ENCODE measurements at places on chromosomes 6 and 20.

GRCh38 chr20:19786311-19786710 lies 28.3 kb downstream of the RIN2 start:
- peak; percentile 92 for DNase-seq

DNA sequence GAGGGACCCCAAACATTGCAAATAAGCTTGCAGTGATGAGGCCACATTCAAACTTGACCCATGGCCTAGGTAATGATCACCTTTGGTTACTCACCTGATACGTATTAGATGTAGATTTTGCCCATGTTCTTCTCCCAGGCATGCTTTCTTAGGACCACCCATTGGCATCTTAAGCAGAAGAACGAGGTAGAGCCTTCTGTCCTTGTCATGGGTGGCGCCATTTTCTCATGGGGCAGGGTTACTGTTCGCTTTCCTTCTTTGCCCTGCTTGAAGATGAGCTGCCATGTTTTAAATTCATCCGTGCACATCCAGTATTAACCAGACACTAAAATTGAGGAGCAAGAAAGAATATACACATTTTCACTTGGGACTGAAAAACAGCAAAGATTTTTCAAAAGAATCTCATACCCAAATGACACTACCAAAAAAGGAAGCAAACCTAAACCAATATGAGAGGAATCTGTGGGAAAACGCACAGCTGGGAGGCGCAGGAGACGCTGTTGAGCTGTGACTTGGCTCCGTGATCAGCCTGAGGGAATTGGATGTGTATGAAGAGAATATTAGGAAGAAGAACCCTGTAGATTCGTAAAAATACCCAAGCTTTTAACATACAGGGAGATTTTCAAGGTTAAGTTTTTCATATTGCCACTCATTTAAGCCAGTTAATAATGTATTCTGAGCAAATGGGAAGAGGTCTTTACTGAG lies 36.6 kb downstream of the GMPR start:
- DNase-seq, result no peak

- no peak for DNase-seq
Observed at GRCh38 chr6:90496258-90497016, 90.4 kb downstream of the MAP3K7 start.

DNA sequence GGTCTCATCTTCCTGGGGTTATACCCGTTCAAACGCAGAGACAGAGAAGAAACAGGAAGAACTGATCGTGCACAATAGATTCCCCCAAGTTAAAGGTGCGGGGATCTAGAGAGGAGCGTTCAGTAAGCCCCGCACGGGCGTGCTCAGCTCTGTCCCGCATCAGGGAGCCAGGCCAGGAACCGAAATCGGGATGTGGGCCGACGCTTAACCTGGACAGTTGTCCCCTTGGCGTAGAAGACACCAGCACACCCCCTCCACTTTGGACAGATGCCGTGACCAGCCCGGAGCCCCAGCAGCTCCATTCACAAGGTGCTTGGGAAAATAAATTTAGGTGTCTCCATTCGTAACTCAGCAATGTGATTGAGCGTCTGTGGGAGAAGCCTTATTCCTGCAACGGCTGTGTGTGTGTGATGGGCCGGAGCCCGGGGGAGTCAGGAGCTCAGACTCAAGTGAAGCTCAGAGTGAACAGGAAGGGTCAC lies 24.0 kb upstream of the GATA5 start:
- no peak for DNase-seq

DNA sequence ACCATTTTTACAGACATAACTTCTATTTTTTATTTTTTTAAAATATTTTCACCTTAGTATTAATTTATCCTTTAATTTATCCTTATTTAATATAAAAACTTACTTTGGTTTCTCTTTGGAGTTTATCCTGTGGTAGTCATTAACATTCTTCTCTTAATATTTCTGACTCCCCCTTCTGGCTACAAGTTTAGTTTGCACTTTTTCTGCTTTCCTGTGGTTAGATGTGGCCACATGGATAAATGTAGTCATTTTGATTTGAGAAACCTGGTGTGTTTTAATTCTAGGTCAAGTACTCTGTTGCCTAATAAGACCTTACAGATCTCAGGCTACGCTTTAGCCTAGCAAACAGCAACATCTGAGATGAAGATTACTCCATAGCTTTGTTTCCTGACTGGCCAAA lies 1187.5 kb downstream of the HACE1 start:
- no peak for DNase-seq

- DNase-seq, result no peak
Observed at GRCh38 chr20:37801921-37802320, 101.0 kb upstream of the VSTM2L start.

GRCh38 chr6:1952740-1953360 lies 292.6 kb downstream of the GMDS start:
- peak; percentile 100 for DNase-seq

- no peak for DNase-seq
Observed at GRCh38 chr20:58714340-58714922, 21.8 kb downstream of the NPEPL1 start.

GRCh38 chr6:98946879-98947410 lies 801 bp downstream of the FBXL4 start:
- DNase-seq, result peak; percentile 13

DNA sequence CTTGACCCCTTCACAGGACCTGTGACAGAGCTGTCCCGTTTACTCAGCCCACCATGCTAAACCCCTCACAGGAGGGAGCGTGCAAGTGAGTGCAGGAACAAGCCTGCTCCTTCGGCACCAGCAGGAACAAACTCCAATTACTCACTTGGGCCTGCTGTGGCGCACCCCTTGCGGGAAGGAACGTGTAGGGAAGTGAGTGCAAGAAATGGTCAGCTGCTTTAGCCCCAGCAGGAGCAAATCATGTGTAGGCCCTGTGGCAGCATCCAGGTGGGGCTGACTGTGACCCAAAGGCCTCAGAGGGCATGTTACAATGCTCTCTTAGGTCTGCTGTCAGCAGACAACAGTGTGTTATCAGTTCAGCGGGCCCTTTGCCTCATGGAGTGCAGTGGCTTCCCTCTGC lies 574.4 kb downstream of the PRKN start:
- no peak for DNase-seq

- DNase-seq, result no peak
Observed at GRCh38 chr20:22093122-22093521, 387.7 kb downstream of the PAX1 start.

DNA sequence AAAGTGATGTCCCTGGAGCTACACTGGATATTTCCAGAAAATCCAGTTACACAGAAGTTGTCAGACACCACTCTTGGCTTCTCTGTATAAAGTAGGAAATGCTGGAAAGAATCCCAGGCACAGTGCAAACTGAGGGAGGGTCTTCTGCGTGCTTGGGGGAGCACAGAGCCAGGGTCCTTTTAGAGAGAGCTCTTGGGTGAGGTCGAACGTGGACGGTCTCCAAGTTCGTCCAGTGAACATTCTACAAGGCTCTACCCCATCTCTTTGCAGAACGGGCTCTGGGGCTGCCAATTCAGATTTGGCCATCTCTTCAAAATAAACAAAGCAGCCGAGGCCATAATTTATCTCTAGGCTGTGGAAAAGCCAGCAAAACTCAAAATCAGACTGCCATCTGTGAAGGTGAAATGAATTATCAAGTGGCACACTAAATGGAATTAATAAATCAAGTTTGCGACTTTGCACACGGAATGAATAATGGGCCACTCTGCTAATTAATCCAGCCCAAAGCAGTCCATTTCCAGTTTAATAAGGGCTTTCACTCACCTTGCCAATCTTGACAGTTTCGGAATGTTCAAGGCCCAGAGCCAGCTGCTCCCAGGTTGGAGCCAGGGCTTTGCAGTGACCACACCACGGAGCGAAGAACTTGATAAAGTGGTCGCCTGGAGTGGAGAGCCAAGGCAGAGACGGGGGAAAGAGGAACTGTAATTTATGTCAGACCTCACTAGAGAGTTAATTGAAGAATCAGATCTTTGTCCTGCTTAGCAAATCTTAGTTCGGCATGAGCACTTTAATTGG lies 19.3 kb downstream of the TXNDC5 start:
- no peak for DNase-seq

DNA sequence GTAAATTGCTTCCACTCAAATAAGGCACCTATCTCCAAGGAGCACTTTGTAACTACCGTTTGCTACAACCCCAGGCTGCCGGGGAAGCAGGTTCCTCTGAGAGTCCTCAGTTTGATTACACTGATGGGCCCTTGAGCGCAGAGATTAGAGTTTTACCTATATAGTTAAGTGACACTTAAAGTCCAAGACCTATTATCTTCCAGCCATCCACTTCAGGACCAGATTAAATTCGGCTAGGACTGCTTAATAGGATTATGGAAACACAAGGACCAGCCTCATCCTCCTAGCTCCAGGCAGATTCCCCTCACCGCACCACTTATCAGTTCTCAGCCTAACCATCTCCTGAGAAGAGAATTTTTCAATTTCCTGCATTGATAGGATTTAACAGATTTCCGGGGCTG lies 64.7 kb upstream of the TIAM2 start:
- DNase-seq, result no peak

- no peak for DNase-seq
Observed at GRCh38 chr6:156647991-156648390, 129.2 kb upstream of the ARID1B start.

DNA sequence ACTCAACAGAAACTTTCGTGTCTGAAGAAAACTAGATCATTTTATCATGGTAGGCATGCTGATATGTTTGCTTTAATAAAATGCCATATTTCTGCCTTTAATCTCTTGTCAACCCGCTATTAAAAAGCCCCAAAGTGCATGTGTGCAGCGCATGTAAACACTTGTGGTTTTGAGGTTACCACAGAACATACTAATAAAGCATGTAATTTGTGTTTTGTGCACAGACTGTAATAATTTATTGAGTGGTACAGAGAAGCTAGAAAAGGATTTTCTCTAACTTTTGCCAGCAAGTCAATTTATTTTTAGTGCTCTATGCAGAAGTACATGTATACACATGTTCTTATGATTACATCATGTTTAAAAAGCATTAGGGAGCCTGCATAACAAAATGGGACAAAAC lies 349.9 kb upstream of the SLC35B3 start:
- no peak for DNase-seq

GRCh38 chr6:109892451-109893435 lies 85.4 kb upstream of the GPR6 start:
- DNase-seq, result no peak

- DNase-seq, result peak; percentile 97
Observed at GRCh38 chr20:5654557-5654956, 95.6 kb upstream of the SHLD1 start.

- no peak for DNase-seq
Observed at GRCh38 chr6:3926150-3926482, 76.9 kb downstream of the FAM50B start.

GRCh38 chr6:132768051-132768517 lies 10.4 kb upstream of the VNN2 start:
- no peak for DNase-seq

GRCh38 chr20:1438361-1438760 lies 28.3 kb downstream of the NSFL1C start:
- DNase-seq, result no peak

DNA sequence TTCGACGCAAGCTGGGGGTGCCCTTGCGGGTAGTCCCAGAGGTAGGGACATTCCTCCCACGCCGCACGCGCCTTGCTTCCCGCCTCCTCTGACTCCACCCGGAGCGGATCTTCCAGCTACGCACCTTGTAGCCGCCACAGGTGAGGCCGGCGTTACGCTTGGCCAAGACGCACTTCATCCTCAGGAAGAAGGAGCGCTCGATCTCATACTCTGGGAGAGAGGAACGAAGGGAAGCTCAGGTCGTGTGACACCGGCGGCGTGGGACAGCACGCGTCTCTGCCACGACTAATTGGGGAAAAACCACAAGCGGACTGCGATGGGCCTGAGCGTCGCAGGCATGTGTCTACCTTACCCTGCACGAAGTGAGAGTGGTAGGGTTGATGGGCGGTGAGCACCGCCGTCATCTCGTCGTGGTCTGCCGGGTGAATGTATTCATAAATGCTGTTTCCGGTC lies 15.5 kb downstream of the SIM1 start:
- no peak for DNase-seq

All from IMR-90 (cell line).